ENCODE measurements at places on chromosomes 6 and 20.

- peak; percentile 47 for DNase-seq
Measured at GRCh38 chr20:54199721-54200176, 8.1 kb upstream of the PFDN4 start.

GRCh38 chr6:35719830-35720733, 16.8 kb upstream of the ARMC12 start:
- no peak for DNase-seq

DNA sequence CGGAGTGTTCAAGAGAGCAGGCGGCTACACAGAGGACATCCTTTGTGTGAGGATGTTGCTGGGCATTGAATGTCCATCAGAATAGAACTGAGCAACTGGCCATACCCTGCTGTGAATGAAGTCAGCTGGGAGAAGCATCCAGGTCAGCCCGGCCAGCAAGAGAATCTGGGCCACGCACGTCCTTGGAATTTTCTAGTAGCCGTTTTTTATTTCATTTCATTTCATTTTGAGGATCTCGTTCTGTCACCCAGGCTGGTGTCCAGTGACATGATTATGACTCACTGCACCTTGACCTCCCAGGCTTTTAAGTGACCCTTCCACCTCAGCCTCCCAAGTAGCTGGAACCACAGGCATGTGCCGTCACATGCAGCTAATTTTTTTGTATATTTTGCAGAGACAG, 97.9 kb downstream of the SSR1 start:
- DNase-seq, result no peak

DNA sequence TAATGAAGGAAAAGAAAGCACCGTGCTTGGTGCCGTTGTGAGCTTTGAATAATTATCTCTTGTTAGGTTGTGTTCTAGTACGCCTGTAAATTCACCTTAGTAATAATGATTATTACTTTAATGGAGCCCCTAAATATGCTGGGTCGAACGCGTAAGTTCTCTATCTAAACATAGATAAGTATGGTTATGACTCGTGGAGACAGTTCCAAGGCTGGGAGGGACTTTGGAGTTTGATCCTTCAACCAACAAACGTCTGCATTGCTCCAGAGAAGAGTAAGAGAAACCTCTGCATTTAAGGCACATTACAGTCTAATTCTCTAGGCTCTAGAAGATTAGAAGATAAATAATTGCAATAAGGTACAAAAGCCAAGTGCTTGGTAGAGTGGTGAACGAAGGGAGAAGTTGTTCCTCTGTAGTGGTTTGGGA, 514 bp downstream of the ACOT13 start:
- no peak for DNase-seq

- DNase-seq, result no peak
Measured at GRCh38 chr6:153476243-153476642, 345.2 kb upstream of the RGS17 start.

DNA sequence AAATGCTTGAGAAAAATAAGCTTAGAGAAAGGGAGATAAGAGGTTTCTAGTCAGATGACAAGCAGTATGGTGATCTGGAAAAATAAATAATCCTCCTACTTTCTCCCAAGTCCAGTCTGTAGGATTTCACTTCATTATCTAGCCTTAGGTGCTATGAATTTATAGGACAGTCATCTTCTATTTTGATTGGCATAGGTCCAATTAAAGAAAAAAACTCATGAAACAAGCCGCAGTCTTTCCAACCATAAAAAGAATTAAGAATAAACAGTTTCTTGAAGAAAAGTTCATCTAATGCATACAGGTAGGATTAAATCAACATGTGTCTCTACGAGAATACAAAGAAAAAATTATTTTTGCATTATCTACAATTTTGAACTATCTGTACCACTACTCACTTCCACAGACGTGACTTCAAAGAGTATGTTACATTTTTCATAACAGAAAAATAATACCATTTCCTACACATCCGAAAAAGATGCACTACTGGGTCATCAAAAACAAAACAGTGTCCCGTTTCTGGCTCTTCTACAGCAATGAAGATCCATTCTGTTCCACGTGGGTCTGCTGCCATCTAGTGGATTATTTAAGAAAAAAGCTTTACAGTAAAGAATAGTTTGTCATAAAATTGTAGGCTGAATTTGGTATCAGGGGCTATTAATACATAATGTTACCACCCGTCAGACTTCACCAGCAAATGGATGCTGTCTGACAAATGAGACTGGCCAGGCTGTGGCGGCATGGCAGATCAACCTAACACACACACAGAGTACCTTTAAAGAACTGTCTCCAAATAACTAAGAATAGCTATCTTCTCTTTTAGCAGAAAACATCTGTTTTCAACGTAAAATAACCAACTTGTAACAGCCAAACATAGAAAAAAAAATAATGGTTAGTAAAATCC, 28.9 kb downstream of the STX7 start:
- DNase-seq, result no peak

- DNase-seq, result no peak
Measured at GRCh38 chr20:10359621-10360040, 74.4 kb downstream of the MKKS start.

GRCh38 chr6:131173680-131174079, 38.4 kb downstream of the AKAP7 start:
- DNase-seq, result no peak

DNA sequence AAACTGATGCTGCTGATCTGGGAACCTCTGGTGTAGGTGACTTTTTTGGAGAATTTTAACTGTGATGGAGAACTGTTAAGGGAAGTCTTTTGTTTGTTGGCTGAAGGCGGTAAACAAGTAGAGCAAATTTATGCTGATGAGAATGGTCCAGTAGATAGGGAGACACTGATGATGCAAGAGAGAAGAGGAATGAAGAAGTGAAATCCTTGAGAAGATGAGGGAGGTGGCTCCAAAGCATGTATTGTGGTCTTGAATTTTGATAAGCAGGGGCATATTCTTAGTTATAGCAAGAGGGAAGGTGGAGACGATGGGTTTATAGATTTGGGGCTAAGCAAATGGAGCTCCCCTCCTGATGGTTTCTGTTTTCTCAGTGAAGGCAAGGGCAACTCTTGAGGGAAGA, 22.0 kb downstream of the MAPK14 start:
- no peak for DNase-seq

DNA sequence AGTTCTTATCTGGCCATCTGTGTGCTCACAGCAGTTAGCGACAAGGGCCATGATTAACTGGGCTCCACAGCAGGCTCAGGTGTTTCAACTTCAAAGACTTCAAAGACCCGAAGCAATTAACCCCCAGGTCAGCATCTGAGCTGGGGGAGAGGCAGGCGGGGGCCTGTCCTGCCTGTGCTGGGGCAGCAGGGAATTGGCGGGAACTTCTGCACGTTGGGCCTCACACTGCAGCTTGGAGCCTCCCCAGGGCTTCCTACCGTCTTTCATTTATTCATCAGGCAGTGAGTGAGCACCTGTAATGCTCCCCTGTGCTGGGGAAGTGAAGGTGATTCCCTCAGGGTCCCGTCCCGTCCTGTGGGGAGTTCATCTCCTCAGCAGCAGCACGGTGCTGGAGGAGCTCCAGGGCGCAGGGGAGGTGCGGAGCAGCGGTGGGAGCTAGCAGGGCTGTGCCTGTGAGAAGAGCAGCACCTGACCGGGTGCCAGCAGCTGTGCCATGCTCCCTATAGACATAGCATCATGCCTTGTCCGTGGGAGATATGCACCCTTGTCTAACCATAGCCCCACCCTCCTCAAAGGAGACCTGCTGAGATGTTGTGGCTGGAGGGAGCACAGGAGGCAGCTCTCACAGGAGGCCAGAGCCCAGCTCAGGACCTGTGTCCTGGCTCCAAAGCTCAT, 51.8 kb upstream of the FRMD1 start:
- DNase-seq, result no peak

- DNase-seq, result no peak
Measured at GRCh38 chr6:106117579-106117978, 31.4 kb downstream of the PRDM1 start.

DNA sequence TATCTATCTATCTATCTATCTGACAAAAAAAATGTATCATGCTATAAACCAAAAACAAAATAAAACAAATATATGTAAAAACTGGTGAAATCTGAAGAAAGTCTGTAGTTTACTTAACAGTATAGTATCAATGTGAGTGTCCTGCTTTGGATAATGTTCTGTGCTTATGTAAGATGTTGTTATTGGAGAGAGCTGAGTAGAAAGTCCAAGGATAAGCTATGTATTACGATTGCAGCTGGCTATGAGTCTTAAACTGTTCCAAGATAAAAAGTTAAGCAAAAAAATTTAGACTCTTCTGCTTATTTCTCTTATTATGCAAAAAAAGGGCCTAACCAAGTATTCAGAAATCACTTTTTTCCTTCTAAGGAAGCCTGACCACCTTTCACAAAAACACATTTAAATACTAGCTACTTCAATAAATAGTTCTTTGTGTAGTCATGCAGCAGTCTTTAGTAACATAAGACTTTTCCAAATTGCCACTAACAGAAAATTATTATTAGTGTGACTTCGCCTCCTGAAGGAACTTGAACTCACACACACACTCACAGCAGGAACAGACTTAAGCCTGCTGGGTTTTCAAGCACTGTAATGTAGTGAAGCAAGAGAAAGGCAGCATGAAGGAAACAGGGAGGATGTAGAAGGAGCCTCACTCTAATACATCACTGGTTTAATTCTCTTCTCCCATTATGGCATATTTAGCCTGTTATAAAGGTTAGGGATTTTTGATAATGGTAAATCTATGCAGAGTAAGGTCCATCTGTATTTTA, 265.8 kb upstream of the GJE1 start:
- no peak for DNase-seq

DNA sequence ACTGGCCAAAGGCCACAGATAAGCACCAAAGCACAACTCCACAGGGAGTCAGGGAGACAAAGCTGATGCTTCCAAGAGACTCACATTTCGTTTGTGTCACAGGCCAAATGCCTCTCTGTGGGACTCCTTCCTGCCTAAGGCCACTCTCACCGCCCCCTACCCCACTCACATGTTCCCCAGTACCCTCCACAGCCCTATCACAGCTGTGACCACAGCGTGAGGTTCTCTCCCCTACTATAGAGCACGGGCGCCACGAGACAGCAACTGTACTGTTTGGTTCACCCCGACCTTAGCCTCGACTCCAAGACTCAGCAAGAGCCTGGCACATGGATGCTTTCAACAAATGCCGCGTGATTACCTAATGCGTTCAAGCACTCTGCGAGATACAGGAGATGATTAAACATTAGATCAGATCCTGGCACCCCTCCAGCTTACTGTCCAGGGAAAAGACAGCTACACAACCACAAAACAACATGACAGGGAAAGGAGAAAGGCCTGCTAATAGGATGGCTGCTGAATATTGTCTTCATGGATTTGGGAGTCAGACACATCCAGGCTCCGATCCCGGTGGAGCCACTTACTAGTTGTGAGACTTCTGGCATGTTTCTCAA, 105.5 kb downstream of the AGPAT4 start:
- no peak for DNase-seq

- DNase-seq, result no peak
Measured at GRCh38 chr6:147167576-147168461, 36.4 kb upstream of the STXBP5 start.

DNA sequence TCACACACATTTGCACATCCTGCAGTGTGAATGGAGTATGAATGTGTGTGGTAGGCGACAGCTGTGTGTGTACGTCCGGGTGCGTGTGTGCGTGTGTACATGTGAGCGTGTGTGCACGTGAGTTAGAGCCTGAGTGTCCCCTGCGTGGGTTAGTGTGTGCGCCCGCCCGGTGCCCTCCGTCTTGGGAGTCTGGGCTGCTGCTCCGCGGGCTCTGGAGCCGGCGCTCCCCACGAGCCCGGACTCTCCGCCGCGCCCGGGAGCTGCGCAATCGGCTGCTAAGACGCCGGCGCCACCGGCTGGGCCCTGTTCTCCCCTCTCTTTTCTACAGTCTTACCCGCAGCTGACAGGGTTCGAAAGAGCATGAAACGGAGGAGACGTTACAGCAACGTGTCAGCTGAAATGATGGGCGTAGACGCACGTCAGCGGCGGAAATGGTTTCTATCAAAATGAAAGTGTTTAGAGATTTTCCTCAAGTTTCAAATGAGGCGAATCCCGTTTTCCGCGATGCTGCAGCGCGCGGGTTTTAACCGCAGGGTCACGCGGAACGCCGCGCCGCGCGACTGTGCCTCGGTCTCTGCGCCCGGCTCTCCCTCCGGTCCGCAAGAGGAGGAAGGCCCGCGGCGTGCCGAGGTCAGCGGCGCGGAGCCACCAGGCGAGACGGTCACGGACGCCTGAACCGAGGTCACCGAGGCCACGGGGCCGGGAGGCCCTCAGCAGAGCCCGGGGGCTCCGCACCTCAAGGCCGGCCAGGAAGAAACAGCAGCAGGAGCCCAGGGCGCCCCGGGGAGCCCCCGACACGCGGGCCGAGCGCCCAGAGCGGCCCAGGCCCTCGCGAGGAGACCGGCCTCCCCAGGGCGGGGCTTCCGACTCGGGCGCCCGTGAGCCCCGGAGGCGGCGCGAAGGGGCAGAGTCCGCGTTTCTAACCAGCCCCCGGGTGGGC, 95.3 kb upstream of the BHLHE23 start:
- DNase-seq, result peak; percentile 11

DNA sequence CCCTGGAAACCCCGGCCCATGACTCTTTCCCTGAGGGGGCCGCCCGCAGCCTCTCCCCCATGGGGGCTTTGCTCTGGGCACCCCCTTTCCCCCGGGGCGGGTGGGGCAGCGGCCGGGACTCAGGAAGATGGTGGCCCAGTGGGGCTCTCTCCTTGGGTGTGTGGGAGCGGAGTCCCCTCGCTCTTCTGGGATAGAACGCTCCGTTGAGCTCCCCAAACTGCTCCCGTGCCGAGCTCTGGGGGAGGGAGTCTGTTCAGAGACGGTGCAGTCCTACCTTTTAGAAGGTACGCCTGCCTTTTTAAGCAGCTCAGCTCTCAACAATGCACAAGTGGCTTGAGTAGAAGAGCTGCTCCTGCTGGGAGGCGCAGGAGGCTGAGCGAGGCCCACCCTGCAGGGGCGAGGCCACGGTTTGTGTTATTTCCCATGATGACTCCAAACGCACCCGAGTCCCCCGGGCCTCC, 21.7 kb upstream of the BHLHE23 start:
- DNase-seq, result no peak

DNA sequence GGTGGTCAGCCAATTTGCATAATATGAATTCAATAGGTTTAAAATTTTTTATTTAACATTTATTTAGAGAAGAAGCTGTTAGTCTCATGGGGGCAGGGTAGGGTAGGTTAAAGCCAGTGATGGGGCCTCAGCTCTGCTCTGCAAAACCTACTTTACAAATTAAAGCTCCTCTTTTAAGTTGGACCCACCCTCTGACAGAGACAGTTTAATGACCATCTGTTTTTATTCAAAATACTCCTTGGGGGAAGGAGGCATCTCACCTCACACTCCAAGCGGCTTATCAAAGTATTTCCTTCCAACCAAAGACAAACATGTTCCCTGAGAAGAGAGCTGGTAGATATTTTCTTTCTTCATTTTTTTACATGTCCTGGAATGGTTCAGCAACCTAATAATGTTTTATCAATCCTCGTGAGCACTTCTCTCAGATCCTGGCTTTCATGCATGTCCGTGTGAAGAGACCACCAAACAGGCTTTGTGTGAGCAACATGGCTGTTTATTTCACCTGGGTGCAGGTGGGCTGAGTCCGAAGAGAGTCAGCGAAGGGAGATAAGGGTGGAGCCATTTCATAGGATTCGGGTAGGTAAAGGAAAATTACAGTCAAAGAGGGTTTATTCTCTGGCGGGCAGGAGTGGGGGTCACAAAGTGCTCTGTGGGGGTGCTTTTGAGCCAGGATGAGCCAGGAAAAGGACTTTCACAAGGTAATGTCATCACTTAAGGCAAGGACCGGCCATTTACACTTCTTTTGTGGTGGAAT, 184.7 kb downstream of the GJA1 start:
- DNase-seq, result no peak
